IPS DF 19.7 (cell line): ENCODE measurements at places on chromosomes 2 and 18.

- DNase-seq = no peak
Measured at GRCh38 chr18:12907258-12907925, 23.4 kb upstream of the PTPN2 start.

DNA sequence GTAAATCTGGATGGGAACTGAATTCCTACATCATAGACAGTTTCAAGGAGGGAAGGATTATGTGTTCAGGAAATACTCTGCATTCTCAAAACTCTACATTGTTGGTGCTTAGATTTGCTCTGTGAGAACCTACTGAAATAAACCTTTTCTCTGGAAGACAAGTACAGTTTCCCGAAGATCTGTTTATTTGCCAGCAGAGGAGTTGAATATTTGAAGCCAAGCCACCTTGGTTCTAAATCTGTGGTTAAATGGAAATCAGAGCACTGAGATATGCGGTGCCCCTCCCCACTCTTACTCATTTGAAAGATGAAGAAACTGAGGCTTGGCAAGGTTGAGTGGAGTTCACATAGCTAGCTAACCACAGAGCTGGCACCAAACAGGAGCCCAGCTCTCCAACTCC lies 146.3 kb upstream of the CTAGE1 start:
- DNase-seq = no peak

DNA sequence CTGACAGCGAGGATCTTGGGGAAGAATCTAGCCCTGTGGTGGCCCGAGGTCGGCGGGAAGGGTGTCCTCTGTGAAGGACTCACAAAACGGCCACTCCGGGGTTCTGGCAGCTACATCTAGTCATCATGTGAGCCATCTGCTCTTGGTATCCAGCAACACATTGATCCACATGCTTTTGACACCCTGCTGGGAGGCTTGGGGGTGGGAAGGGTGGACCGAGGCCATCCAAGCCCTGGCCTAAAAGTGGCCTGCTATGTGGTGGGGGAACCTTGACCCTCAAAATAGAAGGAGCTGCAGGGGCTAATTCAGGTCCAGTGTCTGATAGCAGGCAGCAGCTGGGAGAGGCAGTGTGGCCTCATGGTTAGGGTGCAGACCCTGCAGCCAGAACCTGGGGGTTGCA lies 145.7 kb downstream of the CELF4 start:
- no peak for DNase-seq

DNA sequence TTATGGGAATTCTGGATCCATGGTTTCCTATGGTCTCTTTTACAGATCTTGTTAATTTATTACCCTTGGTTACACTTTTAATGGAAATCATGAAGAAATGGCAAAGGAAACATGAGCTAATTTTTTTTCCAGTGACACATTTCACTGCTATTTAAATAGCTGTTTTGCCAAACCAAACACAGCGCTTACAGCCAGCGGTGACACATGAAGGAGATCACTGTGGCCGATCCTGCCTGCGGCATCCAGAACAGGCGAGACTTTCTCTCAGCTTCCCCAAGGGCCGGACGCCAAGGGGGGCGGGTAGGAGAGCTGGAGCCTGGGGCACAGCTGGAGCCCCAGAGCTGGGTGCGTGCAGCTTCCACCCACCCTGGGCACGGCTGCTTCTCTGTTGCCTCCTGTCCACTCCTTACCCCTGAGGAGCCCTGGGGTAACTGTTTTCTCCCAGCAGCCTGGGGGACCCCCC lies 81.4 kb upstream of the PKDCC start:
- DNase-seq = no peak

GRCh38 chr2:60478660-60479059 lies 74.8 kb downstream of the BCL11A start:
- DNase-seq = no peak

DNA sequence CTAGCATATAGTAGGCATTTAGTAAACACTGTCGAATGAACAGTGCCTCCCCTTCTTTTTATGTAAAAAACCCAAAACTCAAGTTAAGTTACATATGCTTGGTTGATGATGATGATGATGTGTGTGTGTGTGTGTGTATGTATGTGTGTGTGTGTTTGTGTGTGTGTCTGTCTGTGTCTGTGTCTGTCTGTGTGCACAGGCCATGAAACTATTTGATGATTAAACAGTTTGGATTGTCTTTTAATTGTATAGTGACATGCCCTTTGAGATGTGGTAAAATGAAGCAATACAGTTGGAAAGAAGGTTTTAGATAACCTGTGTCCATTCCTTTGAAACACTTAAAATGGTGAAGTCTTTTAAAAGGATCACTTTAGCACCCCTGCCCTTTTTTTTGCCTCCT lies 105.6 kb downstream of the MAP4K4 start:
- DNase-seq = no peak

DNA sequence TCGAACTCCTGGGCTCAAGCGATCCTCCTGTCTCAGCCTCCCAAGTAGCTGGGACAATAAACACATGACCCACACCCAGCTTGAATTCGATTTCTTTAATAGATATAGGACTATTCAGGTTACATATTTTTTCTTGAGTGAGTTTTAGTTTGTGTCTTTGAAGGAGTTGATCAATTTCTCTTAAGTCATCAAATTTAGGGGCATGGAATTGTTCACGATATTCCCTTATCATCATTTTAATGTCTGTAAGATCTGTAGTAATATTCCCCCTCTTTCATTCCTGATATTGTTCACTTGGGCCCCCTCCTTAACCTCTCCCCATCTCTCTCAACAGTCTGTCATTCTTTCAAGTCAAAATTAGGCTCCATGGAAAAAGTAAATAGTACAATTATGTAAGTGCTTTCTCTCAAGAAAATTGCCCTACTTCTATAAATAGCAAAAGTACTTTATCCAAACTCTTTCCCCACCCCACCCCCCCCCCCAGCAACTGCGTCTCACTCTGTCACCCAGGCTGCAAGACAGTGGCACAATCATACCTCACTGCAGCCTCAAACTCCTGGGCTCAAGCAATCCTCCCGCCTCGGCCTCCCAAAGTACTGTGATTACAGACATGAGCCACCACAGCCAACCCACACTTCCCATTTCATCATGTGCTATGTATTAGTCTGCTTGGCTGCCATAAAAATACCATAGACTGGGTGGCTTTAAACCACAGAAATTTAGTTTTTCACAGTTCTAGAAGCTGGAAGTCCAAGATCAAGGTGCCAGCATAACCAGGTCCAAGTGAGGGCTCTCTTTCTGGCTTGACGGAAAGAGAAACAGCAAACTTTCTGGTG lies 20.1 kb downstream of the WDR33 start:
- DNase-seq = no peak

GRCh38 chr2:950080-950966 lies at the start of gene SNTG2:
TSS of gene SNTG2 (plus strand) at chr2:950849. CDS start at chr2:950997, 148 bp downstream.
- DNase-seq = no peak

GRCh38 chr2:47177043-47177565 lies 22.0 kb upstream of the STPG4 start:
- no peak for DNase-seq

- no peak for DNase-seq
Measured at GRCh38 chr2:65050931-65051330, 5.3 kb upstream of the CEP68 start.

DNA sequence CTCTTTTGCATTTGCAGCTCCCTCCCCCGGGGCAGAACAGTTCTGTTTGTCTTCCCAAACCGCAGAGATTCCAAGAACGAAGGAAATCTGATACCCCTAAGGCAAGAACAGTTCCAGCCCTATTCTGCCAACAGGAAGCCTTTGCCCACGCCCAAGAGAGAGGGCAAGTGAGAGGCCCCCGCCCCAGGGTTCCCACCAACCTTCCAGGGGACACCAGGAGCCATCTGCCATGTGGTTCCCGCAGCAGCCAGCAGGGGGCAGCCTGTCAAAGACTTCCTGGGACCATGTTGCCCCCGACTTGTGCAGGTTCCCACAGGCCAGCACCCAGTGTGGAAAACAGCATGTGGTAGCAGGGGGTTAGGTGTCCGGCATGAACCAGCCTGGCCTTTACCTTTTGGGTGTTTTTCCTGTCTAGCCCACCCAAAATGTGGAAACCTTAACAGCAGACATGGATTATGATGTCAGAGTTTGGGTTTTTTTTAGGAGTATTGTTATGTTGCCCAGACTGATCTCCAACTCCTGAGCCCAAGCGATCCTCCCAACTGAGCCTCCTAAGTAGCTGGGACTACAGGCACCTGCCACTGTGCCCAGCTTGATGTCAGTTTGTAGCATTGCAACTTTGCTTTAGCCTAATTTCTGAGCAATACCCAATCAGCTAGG lies 21.7 kb upstream of the EFHD1 start:
- DNase-seq = no peak

DNA sequence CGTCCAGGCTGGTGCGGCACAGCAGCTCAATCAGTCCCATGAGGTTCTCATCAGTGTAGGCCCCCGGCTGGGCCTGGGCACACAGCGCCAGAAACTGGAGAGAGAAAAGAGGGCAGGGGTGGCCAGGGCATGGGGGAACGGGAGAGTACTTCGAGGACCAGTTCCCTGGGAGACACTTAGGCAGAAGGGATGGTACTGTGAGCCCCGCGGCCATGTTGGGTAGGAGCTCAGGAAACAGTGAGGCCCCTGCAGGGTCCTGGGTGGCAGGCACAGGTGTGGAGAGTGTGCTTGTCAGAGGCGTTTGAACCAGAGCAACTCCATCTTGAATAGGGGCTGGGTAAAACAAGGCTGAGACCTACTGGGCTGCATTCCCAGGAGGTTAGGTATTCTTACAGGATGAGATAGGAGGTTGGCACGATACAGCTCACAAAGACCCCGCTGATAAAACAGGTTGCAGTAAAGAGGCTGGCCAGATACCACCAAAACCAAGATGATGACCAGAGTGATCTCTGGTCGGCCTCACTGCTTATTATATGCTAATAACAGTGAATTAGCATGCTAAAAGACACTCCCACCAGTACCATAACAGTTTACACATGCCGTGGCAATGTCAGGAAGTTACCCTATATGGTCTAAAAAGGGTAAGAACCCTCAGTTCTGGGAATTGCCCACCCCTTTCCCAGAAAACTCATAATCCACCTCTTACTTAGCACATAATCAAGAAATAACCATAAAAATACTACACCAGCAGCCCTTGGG lies 51.9 kb upstream of the SEMA4C start:
- DNase-seq = no peak

GRCh38 chr2:69718338-69718965 lies 23.5 kb upstream of the ANXA4 start:
- DNase-seq = no peak

DNA sequence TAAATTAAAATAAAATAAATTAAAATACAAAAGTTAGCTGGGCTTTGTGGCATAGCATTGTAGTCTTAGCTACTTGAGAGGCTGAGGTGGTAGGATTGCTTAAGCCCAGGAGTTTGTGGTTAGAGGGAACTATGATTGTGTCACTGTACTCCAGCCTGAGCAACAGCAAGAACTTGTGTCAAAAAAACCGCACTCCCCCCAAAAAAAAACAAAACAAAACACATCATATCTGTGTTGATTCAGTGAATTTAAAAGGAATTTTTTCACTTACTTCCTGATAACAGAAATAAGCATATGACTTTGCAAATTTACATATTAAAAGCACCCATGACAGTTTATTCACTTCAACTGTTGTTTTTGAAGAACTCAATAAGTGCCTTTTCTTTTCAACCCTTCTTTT lies 68.1 kb upstream of the PELI1 start:
- DNase-seq = no peak

GRCh38 chr2:11527001-11527400 lies 6.8 kb upstream of the GREB1 start:
- DNase-seq = no peak

DNA sequence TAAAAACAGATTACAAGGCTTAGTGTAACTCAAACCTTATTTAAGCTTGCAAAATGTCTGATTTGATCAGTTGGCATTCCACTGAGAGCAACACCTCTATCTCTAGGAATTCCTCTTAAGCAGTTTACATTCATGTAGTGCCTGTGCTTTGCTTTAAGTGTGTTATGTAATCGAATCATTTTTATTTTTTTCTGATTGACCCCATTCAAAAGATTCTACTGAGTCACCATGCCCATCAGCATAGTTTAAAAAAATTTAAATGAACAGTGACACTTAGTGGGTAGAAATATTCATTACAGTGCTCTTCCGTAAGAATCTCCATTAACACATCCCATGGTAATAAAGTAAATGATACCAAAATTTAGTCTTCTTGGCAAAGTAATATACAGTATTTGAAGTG lies 67.8 kb upstream of the SLC4A10 start:
- DNase-seq = no peak

GRCh38 chr18:3903337-3903736 lies 453.4 kb downstream of the TGIF1 start:
- DNase-seq = no peak

DNA sequence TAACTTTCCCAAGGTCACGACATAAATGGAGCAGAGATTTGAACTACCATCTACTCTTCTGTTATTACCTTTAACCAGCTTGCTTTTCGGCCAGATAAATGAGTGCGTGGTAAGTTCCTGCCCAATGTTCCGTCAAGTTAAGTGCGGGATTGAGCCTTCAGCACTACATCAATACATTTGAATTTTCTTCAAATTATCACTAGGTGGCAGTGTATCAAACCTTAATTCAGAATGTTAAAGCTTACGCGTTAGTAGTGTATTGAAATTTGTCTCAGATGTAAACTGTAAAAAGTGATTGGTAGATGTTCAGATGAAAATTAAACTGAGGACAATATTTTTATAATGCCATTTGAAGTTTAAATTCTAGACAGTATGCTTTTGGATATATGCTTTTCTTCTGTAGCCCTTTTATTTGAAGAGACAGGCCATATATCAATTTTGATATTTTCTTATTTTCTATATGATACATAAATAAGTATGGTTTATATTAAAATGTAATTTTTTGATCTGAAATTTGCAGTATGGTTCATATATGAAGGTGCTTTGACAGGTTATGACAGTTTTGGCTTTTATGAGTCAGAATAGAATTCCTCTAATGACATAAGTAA lies 681.3 kb downstream of the ADCYAP1 start:
- no peak for DNase-seq

GRCh38 chr2:38659115-38659514 lies 6.8 kb upstream of the GALM start:
- DNase-seq = no peak

GRCh38 chr2:105847056-105847455 lies 102.3 kb downstream of the NCK2 start:
- DNase-seq = no peak

GRCh38 chr2:64610316-64610855 lies 43.3 kb downstream of the SERTAD2 start:
- DNase-seq = no peak

- DNase-seq = no peak
Measured at GRCh38 chr2:216131175-216131926, 22.2 kb downstream of the XRCC5 start.

- no peak for DNase-seq
Measured at GRCh38 chr2:67006373-67006960, 390.7 kb upstream of the ETAA1 start.

- DNase-seq = no peak
Measured at GRCh38 chr2:61633250-61633649, 95.1 kb upstream of the XPO1 start.

- peak; percentile 40 for DNase-seq
Measured at GRCh38 chr18:67081482-67082211, 434.9 kb downstream of the DSEL start.

GRCh38 chr2:101546376-101547058 lies 71.6 kb upstream of the RFX8 start:
- no peak for DNase-seq

GRCh38 chr2:54545702-54546450 lies 89.7 kb downstream of the SPTBN1 start:
- DNase-seq = no peak

GRCh38 chr18:48605408-48605845 lies 66.6 kb downstream of the CTIF start:
- DNase-seq = peak; percentile 80
